Vagina (tissue), 2 donors: ENCODE measurements at places on chromosomes 4 and X. TPM values are rescaled to one million over a fixed set of nuclear protein-coding genes. Genes with fewer than 3 reads are reported as not detected.

GRCh38 chr4:165625281-165625680, 246.5 kb downstream of the CPE start:
- DNase-seq: no peak

GRCh38 chr4:129236351-129236750, 140.4 kb downstream of the C4orf33 start:
- DNase-seq: no peak

- DNase-seq: no peak
Observed at GRCh38 chr4:55074386-55074785, 51.0 kb downstream of the KDR start.

DNA sequence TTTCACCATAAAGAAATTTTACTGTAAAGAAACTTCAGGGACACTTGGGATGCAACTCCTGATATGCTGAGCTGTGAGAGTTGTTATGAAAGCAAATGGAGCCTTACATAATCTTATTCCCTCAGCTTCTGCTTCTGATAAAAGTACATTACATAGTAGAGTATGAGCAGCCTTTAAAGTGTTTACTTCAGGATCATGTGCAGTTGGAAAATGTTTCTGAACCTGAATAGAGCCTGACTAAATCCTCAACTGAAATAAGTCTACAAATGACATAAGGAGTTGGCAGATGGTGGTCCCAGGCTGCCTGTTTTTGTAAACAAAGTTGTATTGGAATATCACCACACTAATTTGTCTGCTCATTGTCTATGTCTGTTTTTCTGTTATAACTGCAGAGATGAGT, 19.3 kb downstream of the RASSF6 start:
- DNase-seq: no peak

- no peak for DNase-seq
Observed at GRCh38 chrX:87941841-87942240, 424.2 kb downstream of the KLHL4 start.

DNA sequence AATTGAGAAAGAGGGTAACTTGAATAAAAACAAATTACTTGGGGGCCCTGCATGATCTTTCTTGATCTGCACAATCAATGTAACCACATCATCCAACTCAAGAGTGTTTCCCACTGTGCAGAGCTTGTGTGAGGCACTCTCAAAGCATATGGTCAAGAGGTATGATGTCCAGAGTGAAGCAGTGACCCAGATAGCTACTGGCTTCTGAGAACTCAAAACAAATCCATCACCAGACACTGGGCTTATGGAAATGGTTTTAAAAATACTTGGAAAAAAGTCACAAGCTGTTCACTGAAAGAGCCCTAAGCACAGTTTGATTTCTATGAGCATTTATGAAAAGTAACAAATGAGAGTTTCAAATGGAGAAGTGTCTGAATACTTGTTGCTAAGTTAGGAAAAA, 361.0 kb downstream of the GRXCR1 start:
- no peak for DNase-seq

- no peak for DNase-seq
Observed at GRCh38 chr4:172850838-172851237, 317.8 kb upstream of the GALNT7 start.

- no peak for DNase-seq
Observed at GRCh38 chrX:2185341-2186082, 315.3 kb downstream of the DHRSX start.

GRCh38 chr4:48178931-48179330, 44.9 kb upstream of the TXK start:
- DNase-seq: no peak

GRCh38 chr4:75255261-75255660, 258.9 kb downstream of the RCHY1 start:
- no peak for DNase-seq

- no peak for DNase-seq
Observed at GRCh38 chrX:38649674-38650647, 88.6 kb downstream of the TSPAN7 start.

- no peak for DNase-seq
Observed at GRCh38 chr4:130154901-130155300, 1058.9 kb downstream of the C4orf33 start.

- DNase-seq: no peak
Observed at GRCh38 chr4:5511791-5512190, 196.6 kb downstream of the EVC2 start.

GRCh38 chr4:127586922-127587571, 45.7 kb upstream of the INTU start:
- no peak for DNase-seq

DNA sequence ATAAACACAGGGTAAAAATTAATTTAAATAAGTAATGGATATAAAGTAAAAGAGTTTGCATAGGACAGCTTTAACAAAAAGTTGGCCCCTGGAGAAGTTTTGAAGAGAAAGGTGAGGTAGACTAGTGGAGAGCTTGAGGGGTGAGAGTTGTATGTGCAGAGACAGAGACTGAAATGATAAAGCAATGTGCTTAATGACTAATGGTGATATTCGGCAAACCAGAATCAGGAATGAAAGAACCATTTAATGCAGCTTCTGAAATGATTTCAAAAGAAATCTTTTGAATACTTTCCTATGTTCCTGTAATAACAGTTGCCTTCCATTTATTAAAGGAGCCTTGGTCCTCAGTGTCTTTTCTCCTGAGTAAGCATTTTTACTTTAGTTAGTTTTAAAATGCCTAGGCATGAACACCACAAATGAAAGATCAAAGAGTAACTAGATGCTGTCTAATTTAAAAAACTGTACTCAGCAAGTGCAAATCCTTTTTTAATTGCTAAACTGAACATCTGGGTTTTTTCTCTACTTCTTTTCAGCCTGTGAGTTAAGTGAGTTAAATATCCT, 28.5 kb downstream of the CAMK2D start:
- no peak for DNase-seq

- no peak for DNase-seq
Observed at GRCh38 chr4:122007016-122007415, 55.2 kb upstream of the TRPC3 start.

GRCh38 chrX:29721152-29721551, 494.2 kb upstream of the MAGEB2 start:
- no peak for DNase-seq

DNA sequence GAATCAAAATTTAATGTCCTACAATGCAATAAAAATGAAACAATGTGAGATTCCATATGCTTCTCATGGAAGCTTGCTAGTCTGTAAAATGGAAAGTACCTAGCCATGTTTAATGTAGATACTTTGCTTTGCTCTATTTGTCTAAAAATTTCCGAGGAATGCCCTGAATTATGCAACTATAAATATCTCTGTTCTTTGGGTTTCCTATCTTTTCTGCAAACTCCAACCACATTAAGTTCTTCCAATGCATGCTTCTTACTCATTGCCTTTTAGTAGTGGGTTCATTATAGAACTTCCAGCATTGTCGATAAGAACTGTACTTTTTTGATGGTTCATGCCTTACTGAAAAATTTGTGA, 178.3 kb downstream of the RASL11B start:
- no peak for DNase-seq

PROM1 gene
- total RNA-seq: not detected

HAUS7 gene
- total RNA-seq: 17.7 TPM

HUWE1 gene
- 120 TPM for total RNA-seq

AR gene
- 35.1 TPM for total RNA-seq

AFM gene
- total RNA-seq: not detected

NUP62CL gene
- total RNA-seq: 10.6 TPM

PLP1 gene
- total RNA-seq: 8.8 TPM

MAGEC3 gene
- total RNA-seq: not detected

RAI2 gene
- total RNA-seq: 47.4 TPM

C4orf50 gene
- total RNA-seq: 0.49 TPM

BBS12 gene
- 2.2 TPM for total RNA-seq

ARHGAP36 gene
- 2.0 TPM for total RNA-seq
